Bone marrow (tissue), 2 donors: ENCODE measurements at places on chromosomes 4 and X.

DNA sequence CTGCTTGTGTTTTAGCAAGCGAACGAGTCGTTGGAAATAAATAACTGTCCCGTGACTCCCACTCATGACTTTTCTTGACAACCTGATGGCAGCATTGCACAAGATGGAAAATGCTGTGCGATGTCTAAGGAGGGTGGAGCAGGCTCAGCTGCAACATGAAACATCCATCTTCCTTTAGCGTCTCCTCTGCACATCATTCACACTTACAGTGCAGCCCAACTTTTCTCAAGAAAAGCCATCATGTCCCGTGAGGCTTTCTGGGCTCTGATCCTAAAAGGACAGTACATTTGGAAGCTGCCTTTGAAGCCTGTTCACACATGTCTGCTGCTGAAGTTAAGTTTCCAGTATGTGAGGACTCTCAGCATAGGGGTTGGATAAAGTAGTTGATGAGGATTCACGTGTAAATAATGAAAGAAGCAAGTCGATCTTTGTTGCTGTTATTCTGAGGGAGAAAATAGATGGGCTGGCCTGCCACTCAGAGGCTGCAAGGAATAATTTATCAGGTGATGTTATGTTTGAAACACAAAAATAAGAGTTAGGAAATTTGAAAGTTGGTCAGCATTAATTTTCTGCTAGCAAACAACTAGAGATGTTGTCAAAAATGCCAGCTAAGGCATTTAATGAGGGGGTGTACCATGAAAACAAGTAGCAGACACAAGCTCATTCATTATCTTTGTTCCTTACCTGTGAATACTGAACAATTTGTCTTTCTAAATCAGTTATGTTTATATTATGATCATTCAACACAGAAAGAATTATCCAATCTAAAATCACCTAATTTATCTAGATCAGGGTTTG, 328.7 kb upstream of the ZFP42 start:
- DNase-seq = no peak

GRCh38 chr4:81508411-81509185, 36.9 kb upstream of the RASGEF1B start:
- DNase-seq = no peak

DNA sequence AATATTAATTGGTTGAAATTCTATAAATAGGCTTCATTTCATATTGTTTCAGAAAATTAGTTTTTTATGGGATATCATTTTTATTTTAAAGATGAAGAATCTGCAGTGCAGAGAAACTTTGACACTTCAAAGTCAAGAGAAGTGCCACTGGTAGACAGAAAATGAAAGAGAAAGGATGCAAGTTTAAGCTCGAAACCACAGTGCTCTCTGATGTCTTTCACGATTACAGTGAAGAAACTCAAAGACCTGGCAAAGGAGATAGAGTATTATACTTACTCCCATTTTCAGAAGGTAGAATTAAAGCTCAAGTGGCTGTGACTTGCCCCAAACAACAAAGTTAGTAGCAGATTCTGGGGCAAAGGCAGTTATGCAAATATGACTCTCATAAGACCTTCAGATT, 745.4 kb downstream of the TECRL start:
- no peak for DNase-seq

DNA sequence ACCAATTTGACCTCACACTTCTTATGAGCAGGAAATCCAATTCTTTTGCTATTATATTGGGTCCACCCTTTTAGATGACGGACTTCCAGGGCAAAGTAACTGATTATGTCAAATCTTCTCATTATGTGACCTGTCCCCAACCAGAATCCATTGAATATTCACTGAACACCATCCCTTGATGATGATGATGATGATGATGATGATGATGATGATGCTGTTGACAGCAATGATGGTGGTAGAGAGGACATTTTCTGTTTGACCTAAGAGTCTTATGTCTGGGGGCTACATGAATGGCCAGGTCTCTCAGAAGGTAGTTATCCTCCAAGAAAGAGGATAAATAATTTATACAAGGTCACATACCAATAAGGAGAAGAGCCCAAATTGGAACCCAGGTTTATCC, 5.2 kb downstream of the TCEAL8 start:
- DNase-seq = no peak

GRCh38 chrX:54496517-54496852, 451 bp upstream of the FGD1 start:
- DNase-seq = no peak

DNA sequence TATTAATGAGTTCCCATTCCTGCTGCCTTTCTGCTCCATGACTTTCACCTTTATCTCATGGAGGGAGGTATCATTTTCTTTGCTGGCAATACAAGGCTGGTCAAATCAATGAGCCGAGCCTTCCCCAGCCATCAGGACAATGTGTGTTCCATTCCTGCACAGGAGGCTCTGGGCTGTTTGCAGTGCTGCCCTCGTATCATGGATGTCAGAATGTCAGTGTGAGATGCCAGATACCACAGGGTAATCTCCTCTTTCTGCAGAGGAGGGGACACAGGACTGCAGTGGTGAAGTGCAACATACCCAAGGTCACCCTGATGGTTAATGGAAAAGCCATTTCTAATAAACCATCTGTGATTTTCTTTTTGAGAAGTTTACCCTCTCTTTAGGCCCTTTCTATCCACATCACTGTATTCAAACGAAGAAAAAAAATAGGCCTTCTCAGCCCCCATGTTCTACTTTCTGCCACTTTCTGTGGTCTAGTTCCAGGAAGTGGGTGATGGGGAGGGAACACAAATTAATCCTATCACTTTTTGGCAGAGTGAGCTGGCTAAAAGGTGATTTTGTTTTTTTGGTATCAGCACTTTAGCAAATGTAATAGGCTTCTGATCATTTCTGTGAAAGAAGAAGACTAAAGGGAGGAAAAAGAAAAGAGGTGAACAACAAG, 490.2 kb upstream of the BOD1L1 start:
- no peak for DNase-seq

- DNase-seq = no peak
Measured at GRCh38 chr4:182555997-182556418, 312.8 kb downstream of the TENM3 start.

DNA sequence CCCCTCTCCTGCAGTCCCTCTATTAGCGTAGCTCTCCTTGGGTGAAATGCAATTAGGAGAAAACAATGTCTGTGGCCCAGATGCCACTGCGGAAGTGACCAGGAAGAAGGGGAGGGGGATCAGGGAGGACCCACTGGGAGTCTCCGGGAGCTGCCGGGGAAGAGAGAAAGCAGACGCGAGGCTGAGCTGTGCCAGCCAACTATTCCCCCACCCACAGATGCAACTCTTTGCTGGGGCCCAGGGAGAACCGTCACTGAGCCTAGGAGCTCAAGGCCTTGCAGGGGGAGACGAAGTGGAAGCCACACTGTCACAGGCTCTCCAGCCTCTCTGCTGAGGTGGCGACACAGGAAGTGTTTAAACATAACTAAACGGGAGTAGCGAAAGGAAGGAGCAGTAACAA, 149.2 kb downstream of the BCOR start:
- no peak for DNase-seq

DNA sequence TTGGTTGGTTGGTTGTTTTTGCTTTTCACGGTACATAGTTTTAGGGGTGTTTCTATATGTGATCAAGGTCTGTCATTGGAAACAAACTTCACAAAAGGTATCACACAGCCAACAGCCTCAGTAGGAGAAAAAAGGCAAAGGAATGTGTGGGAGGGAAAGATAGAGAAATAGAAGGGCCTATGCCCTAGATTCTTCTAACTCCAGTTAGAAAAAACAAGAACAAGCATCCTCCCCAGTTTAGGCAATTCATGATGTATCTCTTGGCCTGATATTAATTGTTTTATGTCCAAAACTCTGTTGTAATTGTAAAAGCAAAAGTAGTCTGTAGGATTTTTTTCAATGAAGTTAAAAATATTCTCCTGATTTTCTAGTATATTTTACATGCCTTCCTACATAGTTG, 192.4 kb upstream of the EDNRA start:
- DNase-seq = no peak

GRCh38 chr4:42281324-42282020, 115.8 kb upstream of the SHISA3 start:
- no peak for DNase-seq

GRCh38 chr4:22215084-22215483, 266.5 kb upstream of the KCNIP4 start:
- DNase-seq = no peak

GRCh38 chr4:184364100-184364921, 110.0 kb downstream of the IRF2 start:
- no peak for DNase-seq

DNA sequence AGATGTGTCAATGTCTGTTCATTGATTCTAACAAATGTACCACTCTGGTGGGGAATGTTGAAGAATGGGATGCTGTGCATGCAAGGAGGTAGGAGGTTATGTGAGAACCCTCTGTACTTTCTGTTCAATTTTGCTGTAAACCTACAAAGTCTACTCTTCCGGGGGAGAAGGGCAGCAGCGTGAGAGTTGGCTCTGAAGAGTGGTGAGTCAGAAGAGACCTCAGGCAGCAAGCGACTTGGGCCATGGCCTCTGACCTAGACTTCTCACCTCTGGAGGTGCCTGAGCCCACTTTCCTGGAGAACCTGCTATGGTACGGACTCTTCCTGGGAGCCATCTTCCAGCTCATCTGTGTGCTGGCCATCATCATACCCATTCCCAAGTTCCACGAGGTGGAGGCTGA, 26.7 kb downstream of the MANBA start:
- no peak for DNase-seq

DNA sequence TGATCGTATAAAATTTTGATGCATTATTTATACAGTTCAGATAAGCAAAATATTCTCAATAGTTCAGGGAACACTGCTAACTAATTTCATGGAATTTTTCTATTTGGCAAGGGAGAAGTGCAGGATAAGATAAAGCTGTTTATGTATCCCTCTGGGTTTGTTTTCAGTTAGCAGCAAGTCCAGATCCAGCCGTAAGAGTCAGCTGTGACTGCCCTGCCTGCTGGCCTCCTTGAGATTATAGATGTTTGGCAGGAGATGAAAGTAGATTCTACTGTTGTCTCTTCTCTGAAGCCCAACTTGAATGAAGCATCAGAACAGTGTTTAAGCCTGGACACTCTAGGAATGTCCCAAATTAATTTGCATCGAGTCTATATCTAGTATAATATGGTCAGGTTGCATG, 29.5 kb downstream of the ANTXR2 start:
- no peak for DNase-seq

DNA sequence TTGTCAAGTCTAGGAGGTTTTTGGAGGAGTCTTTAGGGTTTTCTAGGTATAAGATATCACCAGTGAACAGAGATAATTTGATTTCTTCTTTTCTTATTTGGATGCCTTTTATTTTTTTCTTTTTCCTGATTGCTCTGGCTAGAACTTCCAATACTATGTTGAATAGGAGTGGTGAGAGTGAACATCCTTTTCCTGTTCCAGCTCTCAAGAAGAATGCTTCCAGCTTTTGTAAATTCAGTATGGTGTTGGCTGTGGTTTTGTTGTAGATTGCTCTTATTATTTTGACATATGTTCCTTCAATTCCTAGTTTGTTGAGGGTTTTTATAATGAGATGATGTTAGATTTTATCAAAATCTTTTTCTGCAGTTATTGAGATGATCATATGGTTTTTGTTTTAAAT, 165.6 kb upstream of the WDFY3 start:
- no peak for DNase-seq

GRCh38 chr4:152946446-152946845, 10.3 kb downstream of the FHDC1 start:
- DNase-seq = no peak

DNA sequence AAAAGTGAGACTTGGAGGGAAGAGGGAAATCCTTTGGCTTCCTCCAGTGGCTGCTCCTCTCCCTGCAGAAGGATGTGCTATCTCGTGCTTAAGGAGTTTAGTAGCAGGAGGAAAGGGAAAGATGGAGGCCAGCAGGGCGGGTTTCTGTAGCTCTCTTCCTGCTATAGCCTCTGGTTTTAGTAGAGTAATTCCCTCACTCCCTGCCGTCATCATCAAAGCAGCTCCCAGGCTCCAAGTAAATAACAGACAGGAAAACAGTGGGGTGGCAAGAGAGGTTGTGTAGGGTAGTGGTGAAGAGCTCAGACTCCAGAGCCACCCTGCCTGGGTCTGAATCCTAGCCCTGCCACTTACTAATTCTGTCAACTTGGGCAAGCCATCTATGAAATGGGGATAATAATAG, 81.5 kb upstream of the CITED1 start:
- no peak for DNase-seq
